ENCODE measurements at places on chromosomes 12 and 14.

DNA sequence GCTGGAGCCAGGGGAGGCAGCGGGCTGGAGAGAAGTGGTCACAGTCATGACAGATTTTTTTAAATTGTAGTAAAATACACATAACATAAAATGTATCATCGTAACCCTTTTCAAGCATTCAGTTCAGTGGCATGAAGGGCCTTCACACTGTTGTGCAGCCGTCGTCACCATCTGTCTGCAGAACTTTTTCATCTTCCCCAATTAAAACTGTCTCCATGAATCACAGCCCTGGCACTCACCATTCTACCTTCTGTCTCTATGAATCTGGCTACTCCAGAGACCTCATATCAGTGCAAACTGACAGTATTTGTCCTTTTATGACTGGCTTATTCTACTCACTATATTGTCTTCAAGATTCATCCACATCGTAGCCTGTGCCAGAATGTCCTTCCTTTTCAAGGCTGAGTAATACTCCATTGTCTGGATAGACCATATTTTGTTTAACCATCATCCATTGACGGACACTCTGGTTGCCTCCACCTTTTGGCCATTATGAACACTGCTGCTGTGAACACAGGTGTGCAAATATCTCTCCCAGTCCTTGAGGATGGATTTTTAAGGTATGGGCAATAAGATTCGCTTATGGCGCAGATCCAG is 91.5 kb upstream of the NCOR2 start:
- DNase-seq: no peak

DNA sequence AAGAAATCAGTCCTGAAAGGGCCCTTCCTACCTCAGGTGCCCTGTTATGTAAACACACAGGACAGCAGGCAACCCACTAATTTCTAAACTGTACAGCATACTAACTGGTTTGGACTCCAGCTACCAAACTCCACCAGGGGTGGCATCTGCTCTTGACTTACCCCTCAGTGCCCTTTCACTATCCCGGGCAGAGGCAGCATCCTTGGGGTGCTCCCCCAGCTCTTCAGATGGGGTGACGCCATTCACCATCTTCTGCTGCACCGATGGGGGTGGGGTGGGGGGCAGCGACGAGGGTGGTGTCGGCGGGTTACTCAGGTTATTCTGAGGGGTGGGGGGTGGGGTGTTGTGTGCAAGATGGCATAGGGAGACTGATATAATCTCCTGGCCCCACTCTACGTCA is 11.5 kb upstream of the PRKAG1 start:
- no peak for DNase-seq

DNA sequence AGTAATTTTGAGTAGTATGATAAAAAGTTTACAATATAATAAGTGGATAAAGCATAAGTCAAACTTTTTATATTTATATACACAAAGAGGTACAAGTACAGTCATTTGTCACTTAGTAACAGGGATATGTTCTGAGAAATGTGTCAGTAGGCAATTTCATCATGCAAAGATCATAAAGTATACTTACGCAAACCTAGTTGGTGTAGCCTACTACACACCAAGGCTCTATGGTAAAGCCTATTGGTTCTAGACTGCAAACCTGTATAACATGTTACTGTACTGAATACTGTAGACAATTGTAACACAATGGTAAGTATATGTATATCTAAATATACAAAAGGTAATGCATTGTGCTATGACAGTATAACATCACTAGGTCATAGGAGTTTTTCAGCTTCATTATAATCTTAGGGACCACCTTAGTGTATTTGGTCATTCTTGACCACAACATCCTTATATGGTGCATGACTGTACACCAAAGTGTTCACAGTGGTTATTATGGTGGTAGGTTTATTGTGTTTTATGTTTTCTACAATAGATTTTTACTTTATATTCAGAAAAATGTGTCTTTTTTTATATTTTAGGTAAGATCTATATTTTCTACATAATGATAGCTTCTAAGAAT is 14.9 kb upstream of the SCFD1 start:
- DNase-seq: no peak

DNA sequence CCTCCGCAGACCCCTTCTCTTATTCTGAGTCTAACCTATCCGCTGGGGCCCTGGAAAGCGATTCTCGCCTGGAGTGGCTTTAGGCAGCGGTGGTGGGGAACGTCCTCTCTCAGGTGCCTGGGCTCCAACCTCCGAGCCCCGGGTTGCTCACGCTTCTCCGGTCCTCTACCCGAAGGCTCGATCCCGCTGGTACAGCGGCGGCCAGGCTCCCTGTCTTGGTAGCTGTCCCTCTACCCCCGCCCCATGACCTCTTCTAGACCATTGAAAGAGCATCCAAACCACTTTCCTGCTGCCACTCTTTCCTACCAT is 505 bp upstream of the HEBP1 start:
- DNase-seq: no peak

GRCh38 chr14:36301159-36301558 is 19.3 kb downstream of the MBIP start:
- no peak for DNase-seq

GRCh38 chr12:63068857-63069442 is 82.1 kb downstream of the AVPR1A start:
- DNase-seq: peak; percentile 16

DNA sequence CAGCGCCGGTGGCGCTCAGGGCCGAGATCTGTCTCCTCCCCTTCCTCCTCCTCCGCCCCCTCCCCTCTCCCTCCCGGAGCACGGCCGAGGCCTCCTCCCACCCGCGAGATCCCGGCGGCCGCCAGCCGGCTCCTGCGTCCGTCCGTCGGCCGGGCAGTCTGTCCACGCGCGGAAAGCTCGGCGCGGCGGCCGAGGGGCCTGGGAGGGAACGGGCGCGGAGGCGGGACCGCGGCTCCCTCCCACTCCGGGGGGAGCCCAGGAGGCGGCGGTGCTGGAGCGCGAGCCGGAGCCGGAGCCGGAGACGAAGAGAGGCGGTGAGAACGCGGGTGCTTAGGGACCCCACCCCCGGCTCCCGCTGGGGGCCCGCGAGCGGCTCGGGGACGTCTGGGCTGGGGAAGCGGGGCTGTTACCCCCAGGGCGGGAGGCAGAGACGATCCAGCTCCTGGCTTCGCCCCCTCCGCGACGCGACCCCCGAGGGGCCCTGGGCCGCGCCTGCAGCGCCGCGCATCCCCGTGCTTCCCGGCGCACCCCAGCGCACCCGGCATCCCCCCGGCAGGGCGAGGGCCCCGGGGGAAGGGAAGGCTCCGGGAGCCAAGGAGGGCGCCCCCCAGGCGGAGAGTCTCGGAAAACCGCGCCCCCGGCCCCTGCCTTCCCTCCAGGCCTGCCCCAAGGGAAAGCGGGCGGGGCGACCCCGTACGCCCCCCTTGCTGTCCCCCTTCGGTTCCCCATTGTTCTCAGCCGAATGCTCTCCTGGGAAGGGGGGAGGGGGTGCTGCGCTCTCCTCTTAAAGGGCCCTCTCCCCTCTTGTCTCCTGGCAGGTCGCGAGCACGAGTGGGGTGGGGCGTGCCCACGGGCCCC is at the start of gene DTX1:
DTX1 (plus strand) TSS at position 100 of the 858 bp plus-strand sequence. CDS start 1,463 bp downstream, outside the sequence.
- DNase-seq: no peak

- no peak for DNase-seq
Observed at GRCh38 chr14:27305441-27305945, 707.7 kb upstream of the NOVA1 start.

- no peak for DNase-seq
Observed at GRCh38 chr12:93319523-93320050, 58.1 kb upstream of the NUDT4 start.

DNA sequence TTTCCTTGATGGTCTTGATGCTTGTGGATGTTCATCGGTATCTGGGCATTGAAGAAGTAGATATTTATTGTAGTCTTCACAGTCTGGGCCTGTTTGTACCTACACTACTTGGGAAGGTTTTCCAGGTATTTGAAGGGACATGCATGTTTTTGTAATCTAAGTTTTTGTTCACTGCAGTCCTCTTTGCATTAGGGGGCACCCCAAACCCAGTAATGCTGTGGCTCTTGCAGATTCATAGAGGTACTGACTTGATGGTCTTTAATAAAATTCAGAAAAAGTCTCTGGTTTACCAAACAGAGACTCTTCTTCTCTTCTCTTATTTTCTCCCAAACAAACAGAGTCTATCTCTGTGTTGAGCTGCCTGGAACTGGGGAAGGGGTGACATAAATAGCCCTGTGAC is 150.9 kb upstream of the SLC16A7 start:
- no peak for DNase-seq

DNA sequence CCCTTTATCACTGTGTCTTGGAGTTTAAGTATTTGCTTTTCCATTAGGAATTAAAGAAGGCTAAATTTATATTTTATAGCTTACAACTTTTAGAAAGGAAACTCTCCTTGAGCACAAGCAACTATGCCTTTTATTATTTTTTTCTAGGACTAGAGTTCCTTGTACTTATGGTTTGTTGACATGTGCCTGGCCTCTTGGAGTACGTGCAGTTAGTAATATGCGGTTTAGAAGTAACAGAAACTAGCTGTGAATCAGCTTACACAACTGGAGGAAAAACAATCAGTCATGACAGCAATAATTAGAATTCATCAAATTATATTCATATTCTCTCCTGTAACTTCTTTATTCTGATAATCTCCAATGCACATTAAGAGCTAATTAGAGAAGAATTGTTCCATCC is 428.7 kb downstream of the AEBP2 start:
- DNase-seq: no peak

Measured in SJCRH30 (cell line).